ENCODE measurements at places on chromosomes 13 and 19.

DNA sequence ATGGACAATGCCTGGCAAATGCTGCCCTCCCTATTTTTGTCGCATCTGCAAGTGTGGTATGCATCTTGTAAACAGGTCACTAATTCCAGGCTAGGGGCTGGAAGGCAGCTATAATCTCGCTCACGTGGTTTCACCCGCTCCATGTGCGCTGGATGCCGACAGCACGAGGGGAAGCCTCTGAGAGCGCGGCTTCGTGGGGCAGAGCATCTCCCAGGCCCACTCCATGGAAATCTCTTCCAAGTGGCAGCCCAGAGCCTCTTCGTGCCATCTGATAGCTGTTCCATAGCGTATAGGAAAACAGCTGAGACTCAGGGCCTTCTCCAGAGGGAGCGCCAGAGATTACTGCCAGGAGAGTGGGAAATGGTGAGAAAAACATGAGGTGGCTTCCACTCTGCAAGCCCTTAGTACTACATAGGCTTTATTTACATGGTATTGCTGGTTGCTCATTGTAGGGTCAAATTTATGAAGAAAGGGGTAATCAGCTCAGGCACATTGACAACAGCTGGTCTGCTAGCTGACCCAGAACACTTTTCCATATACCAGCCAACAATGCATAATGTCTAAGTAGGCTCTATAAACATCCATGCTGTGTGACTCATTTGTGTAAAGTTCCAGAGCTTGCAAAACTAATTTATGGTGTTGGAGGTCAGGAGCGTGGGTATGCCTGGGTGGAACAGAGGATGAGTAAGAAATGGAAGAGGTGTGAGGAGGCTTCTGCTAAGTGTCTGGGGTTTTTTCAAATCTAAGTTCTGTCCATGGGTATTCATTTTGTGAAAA is 165.2 kb downstream of the SHISA2 start:
- DNase-seq: no peak

DNA sequence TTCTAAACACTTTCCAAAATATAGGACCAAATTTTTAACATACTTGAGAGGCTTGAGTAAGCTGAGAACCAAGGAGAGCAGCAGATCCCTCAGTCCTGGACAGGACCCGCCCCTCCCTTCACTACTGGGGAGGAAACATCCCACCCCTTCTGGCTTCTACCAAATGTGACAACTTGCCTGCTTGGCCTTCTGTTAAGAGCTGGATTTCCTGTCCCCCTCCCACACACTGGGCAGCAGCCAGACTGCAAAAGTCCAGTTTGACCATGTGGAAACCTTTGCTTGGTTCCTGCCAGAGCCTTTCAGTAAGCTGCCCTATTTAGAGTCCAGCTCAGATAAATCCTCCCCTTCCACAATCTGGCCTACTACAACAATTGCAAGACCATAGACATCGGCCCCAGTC is 84.3 kb downstream of the FGF14 start:
- no peak for DNase-seq

GRCh38 chr19:44603201-44603945 is 10.0 kb upstream of the IGSF23 start:
- DNase-seq: no peak

DNA sequence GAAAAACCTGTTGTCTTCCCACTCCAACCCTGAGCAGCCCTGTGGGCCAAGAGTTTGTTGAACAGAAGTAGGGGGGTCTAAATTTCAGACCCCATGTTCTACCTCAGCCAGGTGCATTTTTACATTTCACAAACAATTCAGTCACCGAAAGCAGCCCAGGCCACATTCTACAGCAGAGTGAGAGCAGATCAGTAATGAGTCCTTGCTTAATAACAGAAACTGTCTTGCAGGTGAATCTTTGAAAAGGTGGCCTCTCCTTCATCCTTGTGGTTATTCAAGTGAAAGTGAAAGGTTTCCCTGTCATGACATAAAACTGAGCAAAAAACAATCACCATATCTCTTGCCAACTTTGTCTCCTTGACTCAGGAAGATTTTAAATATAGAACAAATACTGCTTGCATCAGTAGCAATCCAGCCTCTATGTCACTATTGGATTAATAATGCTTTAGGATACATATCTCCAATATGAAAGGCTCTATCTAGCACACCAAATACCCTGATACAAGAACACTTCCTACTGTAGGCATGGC is 670.2 kb downstream of the DIAPH3 start:
- no peak for DNase-seq

GRCh38 chr19:19871932-19872331 is 6.2 kb downstream of the ZNF253 start:
- DNase-seq: no peak
